ENCODE measurements at places on chromosomes 4 and X. TPM values are rescaled to one million over a fixed set of nuclear protein-coding genes. Genes with fewer than 3 reads are reported as not detected.

The EOLA2 gene
- total RNA-seq = 32.8 TPM

The ARMCX2 gene
- total RNA-seq = 26.9 TPM

The C4orf36 gene
- total RNA-seq = 5.7 TPM

The ZNF81 gene
- total RNA-seq = 6.1 TPM

The IL13RA2 gene
- total RNA-seq = 0.17 TPM

GRCh38 chrX:140149761-140150160 is 184.4 kb upstream of the CXorf66 start:
- no peak for DNase-seq

DNA sequence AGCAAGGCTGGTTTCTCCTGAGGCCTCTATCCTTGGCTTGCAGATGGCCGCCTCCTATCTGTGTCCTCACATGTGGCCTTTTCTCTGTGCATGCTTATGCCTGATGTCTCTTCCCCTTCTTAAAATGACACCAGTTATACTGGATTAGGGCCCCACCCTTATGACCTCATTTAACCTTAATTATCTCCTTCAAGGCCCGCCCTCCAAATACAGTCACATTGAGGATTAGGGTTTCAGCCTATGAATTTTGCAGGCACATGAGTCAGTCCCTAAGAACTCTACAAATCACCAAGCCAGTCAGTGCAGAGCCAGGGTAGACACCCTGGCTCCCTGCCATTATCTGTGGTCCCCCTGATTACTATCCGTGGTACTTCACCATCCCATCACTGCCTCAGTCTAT is 51.6 kb downstream of the MAML3 start:
- peak; percentile 52 for DNase-seq

DNA sequence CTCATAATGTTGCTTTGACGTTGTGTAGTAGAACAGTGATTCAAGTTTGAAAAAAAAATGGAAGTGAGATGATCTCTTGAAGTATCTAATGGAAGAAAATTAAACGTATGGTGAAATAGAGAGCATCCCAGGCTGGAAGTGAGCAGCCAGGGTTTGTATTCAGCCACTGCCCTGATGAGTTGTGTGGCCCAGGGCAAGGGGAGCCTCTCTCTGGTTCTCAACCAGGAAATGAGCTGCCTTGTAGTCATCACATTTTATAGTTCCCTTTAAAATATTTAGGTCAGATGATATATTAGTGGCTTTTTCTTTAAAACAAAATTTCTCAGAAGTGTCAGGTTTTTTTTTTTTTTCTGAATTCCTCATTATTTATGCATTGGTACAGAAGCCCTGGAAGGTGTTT is 150.3 kb downstream of the GPAT3 start:
- DNase-seq = peak; percentile 78

- no peak for DNase-seq
Observed at GRCh38 chr4:62640296-62640695, 1440.2 kb downstream of the ADGRL3 start.
